AG08396 (cell line): ENCODE measurements at places on chromosomes 1 and 21.

GRCh38 chr21:46394595-46395104 lies 64.0 kb upstream of the DIP2A start:
- DNase-seq, result no peak

GRCh38 chr1:30668546-30669327 lies 54.6 kb downstream of the MATN1 start:
- DNase-seq, result no peak

- peak; percentile 87 for DNase-seq
Observed at GRCh38 chr1:1891349-1892078, 627 bp upstream of the GNB1 start.

GRCh38 chr21:35607406-35607805 lies 452.9 kb downstream of the SETD4 start:
- DNase-seq, result no peak

- no peak for DNase-seq
Observed at GRCh38 chr1:235818632-235819136, 48.0 kb downstream of the LYST start.

DNA sequence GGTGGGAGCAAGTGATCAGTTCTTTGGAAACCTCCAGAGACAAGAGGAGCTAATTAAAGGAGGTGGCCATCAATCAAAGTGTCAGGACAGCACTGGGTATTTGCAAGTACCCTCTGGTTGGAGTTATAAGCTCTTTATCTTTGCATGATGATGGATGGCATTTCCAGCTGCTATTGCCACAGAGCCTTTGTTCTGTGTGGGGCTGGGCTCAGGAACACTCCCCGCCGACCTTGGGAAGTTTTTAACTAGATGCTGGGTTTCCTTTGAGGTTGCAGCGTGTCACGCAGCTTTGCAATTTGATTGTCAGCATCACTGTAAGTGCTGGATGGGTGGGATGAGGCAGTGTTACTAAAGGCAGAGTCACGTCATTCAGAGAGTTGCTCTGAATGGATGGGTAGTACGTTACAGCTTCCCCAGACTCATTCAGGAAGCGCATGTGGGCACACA lies 68.9 kb downstream of the CNIH3 start:
- no peak for DNase-seq

DNA sequence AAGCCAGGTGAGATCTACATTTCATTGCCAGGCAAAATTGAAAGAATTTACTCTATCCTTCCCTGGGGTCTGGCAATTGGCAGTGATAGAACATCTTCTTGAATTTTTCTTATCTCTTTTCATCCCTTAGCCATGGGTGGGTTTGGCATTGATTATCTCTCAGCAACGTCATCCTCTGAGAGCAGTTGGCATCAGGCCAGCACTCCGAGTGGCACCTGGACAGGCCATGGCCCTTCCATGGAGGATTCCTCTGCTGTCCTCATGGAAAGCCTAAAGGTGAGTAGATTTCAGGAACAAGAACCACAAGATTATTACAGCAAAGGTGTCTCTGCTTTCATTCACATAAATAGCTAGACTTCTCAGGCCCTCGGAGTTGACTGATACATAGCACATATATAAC lies 39.3 kb downstream of the NCF2 start:
- DNase-seq, result no peak

DNA sequence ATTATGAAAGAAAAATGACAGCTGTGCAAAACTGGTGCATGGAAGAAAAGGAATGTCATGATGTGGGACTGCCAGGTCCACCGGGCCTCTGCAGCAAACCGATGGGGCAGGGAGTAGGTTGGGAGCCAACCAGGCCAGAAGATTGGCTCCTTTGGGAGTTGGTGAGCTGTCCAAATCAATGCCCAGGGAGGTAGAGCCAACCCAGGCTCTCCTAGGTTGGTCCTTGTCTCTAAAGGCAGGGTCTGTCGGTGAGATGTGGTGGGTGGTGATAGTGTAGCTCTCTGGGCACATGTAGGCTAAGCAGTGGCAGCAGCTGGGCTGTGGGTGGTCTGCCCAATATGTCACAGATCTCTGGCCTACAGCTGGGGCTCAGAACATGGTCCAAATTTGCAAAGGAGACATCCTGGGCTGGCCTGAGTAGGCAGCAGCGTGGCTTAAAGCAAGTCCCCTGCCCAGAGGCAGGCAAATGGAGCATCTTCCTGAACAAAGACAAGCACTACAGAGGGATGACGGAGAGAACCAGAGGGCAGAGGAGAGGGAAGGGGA lies 61.2 kb upstream of the PRDX6 start:
- DNase-seq, result no peak

- no peak for DNase-seq
Observed at GRCh38 chr1:151001602-151002001, 5.1 kb downstream of the MINDY1 start.

DNA sequence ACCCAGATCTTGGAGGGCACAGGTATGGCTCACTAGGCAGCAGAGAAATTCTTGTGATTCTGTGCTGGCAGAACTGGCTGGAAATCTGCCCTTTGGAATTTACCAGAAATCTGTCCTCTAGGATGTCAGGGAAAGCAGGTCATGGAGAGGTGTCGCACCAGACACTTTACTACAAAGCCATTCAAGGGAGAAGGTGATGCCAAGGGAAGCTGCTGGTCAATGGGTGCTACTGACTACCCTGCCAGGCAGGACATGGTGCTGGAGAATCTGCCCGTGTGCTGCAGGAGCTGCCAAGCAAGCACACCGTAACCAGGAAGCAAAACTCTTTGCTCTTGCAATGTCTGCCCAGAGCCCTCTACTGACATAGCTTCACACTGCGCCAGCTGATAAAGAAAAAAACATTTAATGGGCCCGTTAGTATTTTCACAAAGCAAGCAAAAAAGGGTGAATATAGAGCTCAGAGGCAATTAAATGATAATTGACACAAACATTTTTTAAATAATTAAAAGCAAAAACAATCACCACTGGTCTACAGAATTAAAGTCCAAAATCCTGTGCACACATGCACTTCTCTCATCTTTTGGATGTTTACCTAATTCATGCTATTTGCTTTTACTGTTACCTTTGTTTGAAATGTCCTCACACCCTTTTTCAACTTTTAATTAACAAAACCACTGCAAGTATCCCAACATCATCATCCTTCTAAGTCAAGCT lies 7.2 kb upstream of the FBXO28 start:
- peak; percentile 71 for DNase-seq

DNA sequence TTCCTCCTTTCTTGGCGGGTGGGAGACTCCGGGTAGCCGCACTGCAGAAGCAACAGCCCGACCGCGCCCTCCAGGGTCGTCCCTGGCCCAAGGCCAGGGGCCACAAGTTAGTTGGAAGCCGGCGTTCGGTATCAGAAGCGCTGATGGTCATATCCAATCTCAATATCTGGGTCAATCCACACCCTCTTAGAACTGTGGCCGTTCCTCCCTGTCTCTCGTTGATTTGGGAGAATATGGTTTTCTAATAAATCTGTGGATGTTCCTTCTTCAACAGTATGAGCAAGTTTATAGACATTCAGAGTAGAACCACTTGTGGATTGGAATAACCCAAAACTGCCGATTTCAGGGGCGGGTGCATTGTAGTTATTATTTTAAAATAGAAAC lies 2.5 kb downstream of the OLIG2 start:
- peak; percentile 16 for DNase-seq

DNA sequence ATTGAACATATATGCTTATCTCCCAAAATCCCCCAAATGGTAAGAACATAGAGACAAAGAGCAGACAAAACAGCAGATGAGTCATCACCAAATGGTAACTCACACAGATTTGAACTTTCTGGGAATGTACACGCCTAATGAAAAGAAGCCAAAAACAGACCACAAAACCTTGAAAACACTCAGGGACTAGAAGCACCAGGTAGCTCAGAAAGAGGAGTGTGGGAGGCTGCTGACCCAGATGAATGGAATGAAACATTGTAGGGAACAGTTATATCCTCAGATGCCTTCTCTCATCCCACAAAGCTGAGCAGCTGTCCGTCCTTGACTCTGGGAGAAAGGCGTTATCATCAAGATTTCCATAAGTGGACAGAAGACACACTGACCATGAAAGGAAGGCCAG lies 307.0 kb upstream of the USP25 start:
- DNase-seq, result no peak

DNA sequence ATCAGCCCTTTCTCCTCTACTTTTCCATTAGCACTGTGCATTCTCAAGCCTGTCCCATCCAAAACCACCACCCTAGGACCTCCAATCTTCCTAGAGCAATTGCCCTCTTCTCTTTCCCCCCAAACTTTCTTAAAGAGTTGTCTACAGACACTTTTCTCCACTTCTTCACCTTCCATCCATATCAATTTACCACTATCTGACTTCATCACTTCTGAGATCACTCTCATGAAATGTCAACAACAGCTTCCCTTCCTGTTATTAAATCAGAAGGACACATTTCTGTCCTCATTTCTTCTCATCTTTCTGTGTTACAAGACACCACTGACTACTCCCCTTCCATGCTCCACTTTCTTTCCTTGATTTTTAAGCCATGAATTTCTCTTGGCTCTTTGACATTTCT lies 36.0 kb upstream of the CFAP298 start:
- DNase-seq, result no peak

DNA sequence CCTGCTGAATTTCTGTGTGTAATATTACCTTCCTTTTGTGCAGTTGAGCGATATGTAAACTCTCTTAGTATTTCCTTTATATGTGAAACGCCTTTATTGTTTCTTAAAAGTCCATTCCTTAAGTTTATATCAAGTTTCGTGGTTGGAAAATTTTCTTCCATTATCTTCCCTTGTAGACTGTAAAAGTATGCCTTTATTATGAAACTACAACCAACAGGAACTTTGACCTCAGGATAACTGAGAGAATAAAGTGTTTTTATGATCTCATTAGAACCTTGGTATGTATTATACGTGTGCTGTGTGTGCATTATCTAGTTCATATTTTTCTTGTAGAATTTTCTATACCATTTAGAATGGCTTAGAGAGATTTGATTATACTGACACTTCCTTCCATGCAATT lies 3.1 kb upstream of the CDC14A start:
- no peak for DNase-seq

DNA sequence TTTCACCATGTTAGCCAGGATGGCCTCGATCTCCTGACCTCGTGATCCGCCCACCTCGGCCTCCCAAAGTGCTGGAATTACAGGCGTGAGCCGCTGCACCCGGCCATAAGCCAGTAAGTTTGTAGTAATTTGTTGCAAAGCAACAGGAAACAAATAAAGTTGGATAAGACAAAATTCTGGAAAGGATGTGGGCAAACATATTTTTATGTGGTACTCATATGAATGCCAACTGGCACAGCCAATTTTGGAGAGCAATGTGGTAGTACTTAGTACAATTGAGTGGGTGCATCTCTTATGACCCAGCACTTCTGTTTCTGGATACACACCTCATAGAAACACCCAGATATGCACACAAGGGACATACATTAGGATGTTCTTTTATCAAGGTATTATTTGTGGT lies 8.4 kb upstream of the IL12RB2 start:
- no peak for DNase-seq

DNA sequence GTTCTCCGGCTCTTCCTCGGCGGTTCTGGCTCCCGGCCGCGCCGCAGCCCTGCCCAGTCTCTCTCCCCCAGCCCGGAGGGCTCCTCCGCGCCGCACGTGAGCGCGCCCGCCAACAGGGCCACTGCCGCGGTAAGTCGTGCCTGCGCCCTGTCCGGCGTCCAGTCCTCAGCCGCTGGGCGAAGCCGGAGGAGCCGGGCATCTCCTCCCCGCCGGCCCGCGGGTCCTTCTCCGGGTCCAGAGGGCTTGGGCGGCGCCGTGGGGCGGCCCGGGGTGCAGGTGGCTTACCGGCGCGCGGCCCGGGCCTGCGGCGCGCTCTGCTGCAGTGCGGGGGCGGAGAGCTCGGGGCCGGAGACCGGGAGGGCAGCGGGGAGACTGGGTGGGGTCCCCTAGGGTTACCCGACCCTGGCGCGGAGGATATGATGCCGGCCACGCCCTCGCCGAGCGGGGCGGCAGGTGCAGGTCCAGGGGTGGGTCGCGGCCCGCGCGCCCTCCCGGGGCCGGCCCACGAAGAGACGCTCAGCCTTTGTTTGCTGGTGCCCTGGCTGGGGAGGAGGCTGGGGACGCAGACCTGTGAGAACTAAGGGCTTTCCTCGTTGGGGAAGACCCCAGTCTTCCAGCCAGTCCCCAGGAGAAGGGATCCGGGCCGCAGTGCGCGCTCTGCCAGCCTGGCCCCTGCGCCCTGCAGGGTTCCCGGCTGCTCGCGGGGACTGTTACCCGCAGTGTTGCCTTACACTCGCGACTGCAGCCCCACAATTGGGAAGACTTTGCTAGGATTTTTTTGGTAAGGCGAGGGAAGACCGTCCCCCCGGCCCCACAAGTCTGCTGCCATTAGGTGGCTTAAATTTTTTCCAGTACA lies at the start of gene DOP1B:
DOP1B (plus strand) TSS at position 10 of the 856 bp plus-strand sequence. CDS start 7,910 bp downstream, outside the sequence.
- peak; percentile 19 for DNase-seq

- DNase-seq, result no peak
Observed at GRCh38 chr1:27872802-27873551, 633 bp downstream of the THEMIS2 start.

- no peak for DNase-seq
Observed at GRCh38 chr1:220552672-220553260, 24.8 kb downstream of the MARK1 start.

- no peak for DNase-seq
Observed at GRCh38 chr1:1308756-1309250, 406 bp downstream of the PUSL1 start.

DNA sequence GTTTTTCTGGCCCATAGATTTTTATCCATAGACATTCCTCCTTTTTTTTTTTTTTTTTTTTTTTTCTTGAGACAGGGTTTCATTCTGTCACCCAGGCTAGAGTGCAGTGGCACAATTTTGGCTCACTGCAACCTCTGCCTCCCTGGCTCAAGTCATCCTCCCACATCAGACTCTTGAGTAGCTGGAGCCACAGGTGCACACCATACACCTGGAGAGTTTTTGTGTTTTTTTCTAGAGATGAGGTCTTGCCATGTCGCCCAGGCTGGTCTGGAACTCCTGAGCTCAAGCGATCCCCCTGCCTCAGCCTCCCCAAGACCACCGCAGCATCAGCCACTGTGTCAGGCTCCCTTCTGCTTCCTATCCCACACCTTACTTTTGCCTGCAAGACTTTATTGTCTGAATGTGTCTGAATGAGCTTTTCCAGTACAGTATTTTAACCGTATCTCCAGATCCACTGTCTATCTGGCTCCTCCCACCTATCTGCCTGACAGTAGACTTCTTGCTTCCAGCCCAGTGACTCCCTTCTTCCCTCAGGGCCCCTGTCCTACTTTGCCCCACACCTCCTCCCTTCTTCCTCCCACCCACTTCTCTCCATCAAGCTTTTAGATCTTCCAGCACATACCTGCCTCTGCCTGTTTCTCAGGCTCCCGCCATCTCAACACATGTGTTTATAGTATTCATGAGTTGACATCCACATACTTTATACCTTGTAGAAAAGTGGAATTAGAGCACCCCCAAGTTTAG lies 6.1 kb downstream of the C1orf21 start:
- no peak for DNase-seq

GRCh38 chr1:2523891-2524609 lies 2.3 kb downstream of the PANK4 start:
- DNase-seq, result no peak

GRCh38 chr1:110477041-110477440 lies 26.1 kb downstream of the PROK1 start:
- peak; percentile 63 for DNase-seq

- no peak for DNase-seq
Observed at GRCh38 chr1:84720221-84720780, 30.0 kb upstream of the SSX2IP start.

GRCh38 chr1:47334765-47335435 lies 1.3 kb downstream of the CMPK1 start:
- peak; percentile 13 for DNase-seq

GRCh38 chr1:99992760-99993467 lies 23.1 kb downstream of the SLC35A3 start:
- DNase-seq, result no peak

GRCh38 chr1:115790846-115791245 lies 22.3 kb upstream of the CASQ2 start:
- no peak for DNase-seq
